ENCODE measurements at places on chromosomes 4 and X.

DNA sequence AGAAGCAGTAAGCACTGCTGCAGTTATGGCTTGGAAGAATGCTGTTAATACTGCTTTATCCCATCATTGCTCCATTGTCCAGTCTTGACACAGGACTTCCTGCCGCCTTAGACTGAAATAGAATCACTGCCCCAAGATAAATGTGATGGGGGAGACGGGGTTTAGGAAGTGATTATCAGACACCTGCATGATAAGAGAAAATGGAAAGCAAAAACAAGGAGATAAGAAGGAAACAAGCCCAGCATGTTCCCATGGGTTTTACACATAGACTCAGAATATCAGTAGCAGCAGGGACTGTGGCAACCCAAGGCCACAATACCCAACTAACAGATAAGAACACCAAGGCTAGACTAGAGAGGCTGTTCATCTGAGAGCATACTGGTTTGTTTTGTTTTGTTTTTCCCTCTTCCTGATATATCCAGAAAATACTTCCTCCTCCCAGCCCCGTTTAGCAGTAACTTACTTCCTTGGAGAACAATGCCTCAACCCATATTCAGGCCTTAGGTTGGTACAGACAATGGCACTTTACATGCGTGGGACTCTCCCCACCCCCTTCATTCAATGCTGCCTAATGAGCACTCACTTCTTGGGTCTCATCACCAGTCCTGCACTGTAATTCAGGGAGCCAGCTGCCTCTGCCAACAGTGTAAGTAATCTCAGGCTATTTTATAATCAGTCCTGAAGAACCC, 232.6 kb downstream of the CBR4 start:
- DNase-seq: no peak

DNA sequence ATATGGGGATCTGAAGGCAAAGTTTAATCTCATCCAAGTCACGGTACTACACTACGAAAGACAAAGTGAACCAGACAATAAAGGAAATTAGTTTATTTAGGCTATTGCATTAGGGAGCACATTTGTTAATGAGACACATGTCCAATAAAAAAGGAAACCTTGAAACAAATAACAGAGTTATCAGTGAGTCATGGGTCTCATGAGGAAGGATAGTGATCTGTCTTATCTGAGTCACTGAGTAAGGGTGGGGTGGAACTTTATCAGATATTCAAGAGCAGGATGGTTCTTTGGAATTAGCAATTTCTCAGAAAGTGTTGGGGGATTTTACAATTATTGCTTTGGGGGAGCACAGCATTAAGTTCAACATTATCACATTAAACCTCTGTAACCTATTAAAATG, 188.9 kb upstream of the IL1RAPL1 start:
- DNase-seq: no peak

GRCh38 chrX:145816601-145817315, 871 bp upstream of the SLITRK2 start:
- DNase-seq: no peak

DNA sequence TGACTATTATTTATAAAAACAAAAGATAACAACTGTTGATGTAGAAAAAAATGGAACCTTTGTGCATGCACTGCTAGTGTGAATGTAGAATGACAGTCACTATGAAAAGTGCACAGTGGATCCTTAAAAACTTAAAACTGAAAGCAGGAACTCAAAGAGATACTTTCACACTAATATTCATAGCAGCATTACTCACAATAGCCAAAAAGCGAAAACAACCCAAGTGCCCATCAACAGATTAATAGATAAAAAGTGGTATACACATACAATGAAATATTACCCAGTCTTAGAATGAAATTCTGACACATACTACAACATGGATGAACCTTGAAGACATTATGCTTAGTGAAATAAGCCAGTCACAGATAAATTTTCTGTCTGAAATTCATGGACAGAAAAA, 23.8 kb downstream of the CENPC start:
- no peak for DNase-seq

GRCh38 chrX:80751456-80751855, 58.2 kb downstream of the BRWD3 start:
- DNase-seq: no peak

DNA sequence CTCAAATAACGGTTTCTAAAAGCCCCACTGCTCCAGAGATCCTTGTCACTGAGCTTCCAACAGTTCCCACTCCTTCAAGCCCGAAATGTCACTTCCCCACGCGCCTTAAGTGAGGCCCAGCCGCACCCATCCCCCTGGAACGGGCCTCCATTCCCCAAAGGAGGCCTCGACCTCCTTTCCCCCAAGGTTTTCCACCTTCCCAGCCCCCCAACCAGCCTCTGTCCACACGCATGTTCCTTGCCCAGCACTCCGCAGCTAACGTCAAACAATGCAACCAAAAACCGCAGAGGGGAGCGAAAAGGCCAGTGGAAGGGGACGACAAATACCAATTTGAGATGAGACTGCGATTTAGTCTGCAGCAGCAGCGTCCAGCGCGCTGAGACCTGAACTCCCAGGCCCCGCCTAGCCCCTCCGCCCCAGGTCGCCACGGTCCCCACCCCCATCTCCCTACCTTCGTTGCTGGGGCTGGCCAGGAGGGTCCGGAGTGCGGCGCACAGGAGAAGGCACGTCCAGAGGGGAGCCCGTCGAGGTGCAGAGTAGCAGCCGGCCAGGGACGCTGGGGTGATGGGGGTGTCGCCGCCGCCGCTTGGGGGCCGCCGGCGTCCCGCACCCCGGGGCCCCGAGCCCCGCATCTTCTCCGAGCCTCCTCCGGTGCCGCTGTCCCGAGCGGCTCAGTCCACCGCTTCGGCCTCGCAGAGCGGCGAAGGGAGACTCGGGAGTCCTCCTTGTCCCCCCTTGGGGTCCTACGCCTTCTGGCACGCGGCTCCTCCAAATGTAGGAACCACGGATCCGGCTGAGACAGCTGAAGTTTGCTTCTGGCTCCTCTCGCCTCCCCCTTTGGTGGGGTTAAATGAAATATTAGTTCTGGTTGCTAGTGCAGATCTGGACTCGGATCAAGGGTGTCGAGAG, 924 bp downstream of the EPHA5 start:
- no peak for DNase-seq

DNA sequence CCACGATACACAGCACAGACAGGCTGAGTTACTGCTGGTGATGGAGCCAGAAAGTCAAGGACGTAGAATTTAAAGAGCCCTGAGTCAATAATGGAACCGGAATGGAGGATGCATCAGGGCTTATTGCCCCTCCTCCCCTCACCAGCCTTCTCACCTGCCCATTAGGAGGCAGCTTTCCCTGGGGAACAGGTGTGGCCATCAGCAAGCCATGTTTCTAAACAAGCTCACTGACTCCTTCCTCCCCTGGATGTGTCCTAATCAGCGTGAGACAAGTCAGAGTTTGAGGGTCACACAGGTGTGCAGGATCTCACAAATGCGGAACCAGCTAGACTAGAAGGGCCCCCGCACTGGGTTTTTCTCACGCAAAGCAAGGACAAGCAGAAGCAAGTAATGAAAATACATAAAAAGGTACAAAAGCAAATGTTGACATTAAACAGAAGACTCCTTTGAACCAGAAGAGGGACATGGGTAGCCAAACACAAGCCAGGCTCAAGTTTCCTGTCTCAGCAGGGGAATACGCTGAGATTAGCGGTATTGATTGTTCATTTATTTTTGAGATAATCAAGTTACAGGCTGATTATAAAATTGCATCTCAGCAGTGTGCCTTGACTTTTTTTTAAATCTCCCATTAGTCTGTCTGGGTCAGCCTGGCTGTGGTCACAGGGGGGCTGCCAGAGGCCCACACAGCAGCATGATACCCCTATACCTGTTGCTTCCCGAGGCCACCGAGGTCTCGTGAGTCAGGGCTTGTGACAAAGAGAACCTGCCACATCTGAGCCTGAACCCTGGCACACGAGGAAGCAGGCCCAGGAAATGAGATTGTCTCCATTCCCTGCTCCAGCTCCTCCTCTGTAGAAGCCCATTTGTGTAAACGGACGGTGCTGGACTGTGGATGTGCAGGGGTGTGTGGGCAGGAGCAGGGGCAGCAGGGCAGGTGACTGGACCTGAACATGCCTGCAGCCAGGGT, 37.4 kb downstream of the CCKAR start:
- DNase-seq: no peak

DNA sequence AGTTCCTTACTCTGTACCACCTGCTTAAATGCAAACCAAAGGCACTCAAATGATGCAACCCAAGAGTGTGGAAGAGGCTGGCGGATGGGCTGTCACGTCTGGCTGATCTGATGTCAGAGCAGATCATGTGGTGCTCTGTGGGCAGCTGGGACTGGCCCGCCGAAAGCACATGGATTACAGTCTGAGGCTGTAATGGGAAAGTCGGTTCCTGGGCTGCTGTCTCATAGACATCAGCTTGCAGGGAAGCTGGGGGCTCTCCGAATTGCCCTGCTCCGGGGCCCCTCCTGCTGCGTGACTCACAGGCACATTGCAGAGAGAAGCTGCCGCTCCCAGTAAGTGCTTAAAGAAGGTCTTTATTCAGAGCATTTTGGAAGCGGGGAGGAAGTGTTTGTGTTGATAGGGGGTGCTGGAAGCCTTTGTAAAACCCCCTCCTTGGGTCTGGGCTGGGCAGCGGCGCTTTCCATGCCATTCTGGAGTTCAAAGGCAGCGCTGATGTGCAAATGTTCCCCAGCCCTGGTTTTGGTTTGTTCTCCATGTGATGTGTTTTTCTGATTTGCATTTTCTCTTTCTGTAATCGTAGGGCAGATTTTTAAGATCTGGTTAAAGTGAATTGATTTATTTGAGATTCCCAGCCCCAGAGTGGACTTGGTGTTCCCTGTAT, 181.1 kb downstream of the LARP7 start:
- no peak for DNase-seq

DNA sequence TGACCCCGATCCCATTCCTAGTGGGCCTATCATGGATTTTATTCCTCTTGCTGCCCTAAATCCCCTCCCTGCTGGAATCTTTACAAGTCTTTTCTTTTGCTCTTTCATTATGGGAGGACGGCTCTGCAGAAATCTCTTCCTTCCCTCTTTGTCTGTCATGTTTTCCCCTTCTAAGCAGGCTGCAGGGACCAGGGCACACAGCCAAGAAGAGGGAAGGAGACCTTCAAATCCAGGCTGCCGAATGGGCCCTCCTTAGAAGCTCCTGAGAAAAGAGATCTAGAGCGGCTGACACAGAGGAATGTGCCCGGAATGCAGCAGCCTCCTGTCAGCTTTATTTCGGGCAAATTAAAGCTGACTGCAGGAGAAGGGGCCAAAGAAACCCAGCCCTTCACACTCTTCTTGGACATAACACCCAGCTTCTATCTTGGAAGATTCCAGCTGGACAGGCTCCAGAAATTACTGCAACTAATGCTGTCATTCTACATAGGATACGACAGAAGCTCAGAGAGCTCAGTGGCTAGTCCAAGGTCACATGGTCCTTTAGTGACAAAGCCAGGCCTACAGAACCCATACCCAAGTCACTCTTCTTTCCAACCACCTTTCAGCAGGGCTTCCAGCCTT, 187.8 kb upstream of the NHS start:
- no peak for DNase-seq

- no peak for DNase-seq
Measured at GRCh38 chrX:23235051-23235450, 99.6 kb upstream of the PTCHD1 start.

DNA sequence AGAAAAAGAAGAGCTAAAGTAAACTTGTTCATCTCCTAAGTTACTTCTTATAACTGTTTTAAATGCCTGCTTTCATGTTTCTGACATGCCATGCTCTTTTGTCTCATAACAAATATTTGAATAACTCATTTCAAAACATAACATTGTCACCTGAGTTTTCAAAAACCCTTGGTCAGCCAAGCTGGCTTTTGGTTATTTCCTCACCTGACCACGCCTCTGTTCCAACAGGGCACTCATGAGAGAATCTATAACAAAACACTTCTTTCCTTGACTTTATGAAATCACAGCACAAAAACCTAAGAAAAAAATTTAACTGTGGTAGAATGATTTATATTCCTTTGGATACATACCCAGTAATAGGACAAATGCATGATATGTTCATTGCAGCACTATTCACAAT, 172.9 kb upstream of the GALNT7 start:
- no peak for DNase-seq

DNA sequence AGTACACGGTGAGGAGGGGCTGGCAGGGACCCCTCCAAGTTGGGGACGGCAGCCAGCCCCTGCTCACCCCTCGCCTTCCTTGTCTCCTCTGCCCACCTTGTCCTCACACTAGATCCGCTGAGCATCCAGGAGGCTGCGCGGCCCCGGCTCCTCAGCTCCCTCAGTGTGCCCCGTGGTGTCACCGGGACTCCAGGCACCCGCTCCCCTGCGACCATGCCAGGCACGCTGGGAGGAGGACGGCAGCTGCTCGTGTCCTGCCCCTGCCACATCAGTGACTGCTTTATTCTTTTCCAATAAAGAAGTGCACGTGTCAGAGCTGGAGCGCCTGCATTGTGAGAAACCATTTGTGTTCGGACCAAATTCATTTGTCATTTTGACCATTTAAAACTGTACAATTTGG, 6.4 kb downstream of the FAM50A start:
- no peak for DNase-seq

GRCh38 chr4:134777606-134778005, 576.0 kb upstream of the PABPC4L start:
- DNase-seq: no peak

DNA sequence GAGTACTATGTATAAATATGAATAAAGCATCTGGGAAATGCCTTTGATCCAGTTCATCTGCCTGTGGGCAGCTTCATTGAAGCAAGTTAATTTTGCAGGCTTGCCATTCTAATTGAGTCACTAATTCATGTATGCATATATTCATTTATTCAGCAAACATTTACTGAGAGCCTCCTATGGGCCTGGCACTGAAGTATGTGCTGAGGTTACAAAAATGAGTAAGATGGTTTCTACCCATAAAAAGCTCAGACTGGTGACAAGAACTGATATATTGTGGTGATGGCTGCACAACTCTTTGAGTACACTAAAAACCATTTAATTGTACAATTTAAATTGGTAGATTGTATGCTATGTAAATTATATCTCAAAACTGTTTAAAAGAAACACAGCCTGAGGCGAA, 1.1 kb upstream of the MRPL1 start:
- DNase-seq: no peak

GRCh38 chr4:105137121-105137875, 9.4 kb upstream of the TET2 start:
- DNase-seq: no peak

DNA sequence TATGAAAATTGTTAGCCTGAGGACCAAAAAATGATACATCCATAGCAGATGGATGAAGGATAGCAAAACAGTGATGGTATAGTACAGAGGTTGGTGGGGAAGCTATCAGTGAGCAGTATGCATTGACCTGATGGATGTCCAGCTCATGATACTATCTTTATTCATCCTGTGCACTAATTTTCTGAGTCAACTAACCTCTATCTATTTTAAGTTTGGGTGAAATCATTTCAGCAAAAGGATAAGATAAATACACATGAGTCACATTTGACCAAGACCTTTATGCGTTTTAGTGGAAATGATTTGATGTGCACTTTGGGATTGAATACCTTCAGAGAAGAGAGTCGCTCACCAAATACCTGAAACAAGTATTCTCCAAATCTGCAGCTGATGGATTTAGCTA, 351.0 kb upstream of the NR3C2 start:
- no peak for DNase-seq

DNA sequence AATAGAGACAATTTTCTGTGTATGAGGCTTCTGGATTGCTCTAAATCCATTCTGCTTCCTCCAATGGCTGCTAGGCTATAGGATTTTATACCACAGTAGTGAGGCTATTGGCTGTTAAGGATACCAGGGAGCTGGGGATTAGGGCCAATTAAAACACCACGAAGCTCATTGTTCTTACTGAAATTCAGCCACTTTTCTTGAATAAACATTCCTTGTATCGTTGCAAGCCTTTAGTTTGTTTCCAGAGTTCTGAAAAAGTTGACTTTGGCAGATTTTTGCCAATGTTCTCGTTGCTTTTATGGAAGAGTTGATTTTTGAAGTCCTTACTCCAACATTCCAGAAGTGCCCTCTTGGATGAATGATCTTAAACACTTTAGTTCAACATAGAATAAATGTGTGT, 238.4 kb upstream of the TEX13A start:
- no peak for DNase-seq

Data from GF-D8 (cell line).